ENCODE measurements at places on chromosomes 12 and 14.
A peak's percentile ranks its signal among the peaks of the same experiment; 100 is the strongest.

GRCh38 chr12:116265351-116266147, 11.9 kb downstream of the MED13L start:
- no peak for DNase-seq

GRCh38 chr14:67643713-67644112, 24.0 kb downstream of the ARG2 start:
- no peak for DNase-seq

DNA sequence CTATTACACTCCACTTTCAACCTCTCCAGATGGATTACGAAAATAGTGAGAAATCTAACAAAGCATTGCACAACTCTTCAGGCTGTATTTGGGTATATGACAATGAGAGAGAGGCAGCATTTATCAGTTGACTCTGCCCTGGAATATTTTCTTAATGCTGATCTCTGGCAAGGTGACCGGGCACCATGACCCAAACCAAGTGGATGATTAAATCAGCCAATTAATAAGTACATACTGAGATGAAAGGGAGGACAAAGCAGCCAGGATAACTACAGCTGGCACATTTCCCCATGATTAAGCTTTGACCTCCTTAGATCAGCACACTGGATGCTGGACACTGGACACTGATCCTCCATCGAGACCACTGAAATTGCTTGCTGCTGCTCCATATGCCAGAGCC, 218.2 kb downstream of the ASCL1 start:
- no peak for DNase-seq

GRCh38 chr14:100994756-100995330, 91.3 kb upstream of the RTL1 start:
- no peak for DNase-seq

DNA sequence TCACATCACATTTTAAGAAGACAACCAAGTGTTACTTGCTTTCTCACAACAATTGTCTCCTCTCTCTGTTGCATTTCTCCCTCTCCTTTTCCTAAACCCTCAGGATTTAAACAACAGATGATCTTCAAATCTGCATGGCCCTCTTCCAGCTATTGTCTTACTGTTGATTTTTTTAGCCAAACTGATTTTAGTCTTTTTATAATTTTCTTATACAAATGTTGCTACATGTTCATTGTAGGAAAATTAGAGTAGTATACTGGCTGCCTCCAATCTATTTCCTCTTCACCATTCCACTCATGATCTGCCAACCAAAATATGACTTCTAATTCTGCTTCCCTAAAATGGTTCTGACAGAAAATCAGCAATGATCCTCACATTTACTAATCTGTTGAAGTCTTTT, 1.4 kb upstream of the KERA start:
- DNase-seq, result no peak

DNA sequence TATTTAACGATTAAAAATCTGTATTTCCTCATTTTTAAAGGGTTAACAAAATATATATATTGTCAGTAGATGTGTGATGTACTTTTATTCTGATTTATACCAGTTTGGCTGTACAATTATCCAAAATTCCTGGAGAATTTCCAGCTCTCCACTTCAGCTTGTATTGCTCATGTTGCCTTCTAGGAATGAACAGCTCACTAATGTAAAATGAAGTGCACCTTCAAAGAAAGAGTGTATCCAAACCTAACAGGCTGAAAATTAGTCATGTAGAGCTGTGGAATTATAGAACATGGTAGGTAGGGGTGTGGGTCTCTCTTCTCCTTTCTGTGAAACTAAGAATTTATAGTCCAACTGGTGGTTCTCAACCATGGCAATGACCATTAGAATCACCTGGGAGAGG, 362.0 kb downstream of the ETNK1 start:
- no peak for DNase-seq

DNA sequence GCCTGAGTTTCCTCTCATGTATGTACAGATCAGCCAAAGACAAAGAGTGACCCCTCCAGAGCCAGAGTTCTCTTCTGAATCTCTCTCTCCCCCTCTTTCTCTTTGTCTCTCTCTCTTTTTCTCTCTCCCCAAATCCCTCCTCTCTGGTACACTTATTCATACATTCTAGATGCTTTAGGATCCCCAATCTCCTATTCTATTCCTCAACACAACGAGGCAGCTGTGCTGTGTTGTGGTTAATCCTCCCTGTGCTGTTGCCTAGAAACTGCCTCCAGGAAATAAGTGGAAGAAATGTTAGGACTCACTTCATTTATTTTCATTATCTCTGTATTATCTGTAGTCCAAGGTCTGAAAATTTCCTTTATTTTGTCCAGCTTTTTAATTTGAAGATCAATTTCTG, 350.5 kb upstream of the OR4E1 start:
- DNase-seq, result no peak

DNA sequence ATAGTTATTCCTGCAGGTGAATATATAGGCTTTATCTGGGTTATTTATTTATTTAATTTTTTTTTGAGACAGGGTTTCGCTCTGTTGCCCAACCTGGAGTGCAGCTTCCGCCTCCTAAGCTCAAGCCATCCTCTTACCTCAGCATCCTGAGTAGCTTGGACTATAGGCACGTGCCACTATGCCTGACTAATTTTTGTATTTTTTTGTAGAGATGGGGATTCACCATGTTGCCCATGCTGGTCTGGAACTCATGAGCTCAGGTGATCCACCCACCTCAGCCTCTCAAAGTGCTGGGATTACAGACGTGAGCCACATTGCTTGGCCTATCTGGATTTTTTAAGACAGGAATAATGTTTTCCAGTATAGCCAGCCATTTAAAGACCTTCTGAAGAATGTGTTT, 2.0 kb downstream of the RAN start:
- DNase-seq, result no peak

GRCh38 chr12:86216591-86216990, 39.6 kb downstream of the MGAT4C start:
- DNase-seq, result no peak

GRCh38 chr12:47828008-47828975, 8.6 kb upstream of the HDAC7 start:
- no peak for DNase-seq

DNA sequence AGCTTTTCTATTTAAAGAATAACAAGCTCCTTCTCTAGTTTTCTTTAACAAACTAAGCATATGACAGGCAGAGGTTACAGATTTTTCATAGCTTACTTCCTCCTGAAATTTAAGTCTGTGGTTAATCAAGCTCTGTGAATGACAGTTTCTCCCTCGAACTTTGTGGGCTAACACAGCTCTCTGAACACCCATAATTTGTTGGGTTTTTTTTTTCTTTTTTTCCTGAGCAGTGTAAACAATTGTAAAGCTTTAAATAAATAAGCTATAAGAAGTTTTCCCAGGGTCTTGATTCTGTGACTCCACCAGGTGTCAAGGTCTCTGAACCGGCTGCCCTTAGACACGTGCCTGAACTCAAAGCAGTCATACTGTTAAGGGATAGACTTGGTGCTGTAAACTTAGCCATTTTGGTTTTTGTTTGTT, 128.1 kb upstream of the AMIGO2 start:
- peak; percentile 32 for DNase-seq

- DNase-seq, result no peak
These were observed 133.6 kb upstream of the NAV3 start for GRCh38 chr12:77697126-77697525.

DNA sequence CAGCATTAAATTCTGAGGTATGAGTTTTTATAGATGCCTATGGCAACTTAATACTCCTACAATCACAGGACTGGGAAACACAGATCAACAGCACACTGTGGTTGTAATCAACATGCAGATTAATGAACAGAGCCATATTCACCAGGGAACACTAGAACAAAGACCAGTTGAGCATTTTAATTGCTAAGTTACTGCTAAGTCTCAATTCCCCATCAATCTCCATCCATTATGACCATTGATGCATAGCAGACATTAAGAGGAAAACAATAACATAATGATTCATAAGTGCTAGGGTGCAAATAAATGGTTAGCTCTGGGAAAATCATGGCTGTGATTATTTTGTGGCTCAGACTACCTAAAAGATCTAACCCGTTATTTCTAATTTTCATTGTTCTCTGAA, 505.6 kb downstream of the TRHDE start:
- DNase-seq, result no peak

DNA sequence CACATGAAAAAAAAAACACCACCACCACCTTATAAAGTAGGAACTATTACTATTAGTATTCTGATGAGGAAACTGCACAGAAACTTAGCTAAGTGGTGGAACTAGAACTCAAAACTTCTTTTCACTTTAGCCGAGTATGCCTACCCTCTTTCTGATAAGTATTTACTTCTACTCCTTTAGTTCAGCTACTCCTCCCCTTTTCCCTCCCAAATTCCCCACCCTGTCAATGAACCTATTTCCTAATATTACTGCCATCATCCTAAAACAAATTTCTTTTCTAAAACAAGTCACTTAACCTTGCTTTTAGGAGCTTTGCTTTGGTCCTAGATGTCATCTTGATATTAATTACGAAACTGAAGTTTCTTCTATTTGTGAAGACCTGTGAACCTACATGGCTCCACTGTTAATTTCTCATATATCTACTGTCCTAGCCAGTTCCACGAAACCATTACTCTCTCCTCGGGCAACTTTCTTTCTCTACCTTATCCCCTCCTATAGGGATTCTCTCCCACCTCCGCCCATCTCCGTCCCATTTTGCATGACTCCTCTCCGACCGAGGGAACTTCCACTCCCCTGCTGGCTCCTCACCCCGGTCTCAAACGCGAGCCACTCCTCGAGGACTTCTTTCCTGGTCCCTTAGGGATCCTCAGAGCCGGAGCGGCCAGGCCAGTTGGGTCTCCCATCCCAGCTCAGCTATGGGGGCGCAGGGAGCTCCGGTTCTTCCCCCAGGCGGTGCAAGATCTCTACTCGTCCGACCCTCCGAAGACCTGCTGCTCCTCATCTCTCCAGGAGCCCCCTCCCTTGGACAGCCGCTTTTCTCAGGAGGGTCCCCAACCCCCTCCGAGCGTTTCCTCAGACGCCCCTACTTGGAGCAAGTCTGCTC, 1.1 kb downstream of the NUMB start:
- DNase-seq, result peak; percentile 22

DNA sequence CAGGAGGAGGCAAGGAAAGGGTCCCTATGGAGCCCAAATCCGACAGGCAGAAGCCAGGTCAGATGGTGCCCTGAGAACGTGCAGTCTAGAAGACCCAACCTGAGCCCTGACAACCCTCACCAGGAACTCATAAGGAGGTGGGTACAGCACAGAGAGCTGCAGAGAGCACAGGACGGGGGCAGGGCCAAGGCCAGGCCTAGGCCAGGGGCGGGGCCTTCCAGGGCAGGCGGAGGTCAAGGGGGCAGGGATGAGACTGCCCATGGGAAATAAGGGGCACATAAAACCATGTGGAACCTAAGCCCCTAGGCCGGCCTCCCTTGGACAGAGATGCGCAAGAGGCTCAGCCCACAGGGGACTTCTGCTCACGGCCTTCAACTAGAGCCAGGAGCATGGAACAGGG, 45.1 kb downstream of the SSH1 start:
- DNase-seq, result no peak

- no peak for DNase-seq
These were observed 49.1 kb downstream of the PTGER2 start for GRCh38 chr14:52363041-52363704.

GRCh38 chr14:63960926-63961567, 108.2 kb downstream of the SYNE2 start:
- no peak for DNase-seq

DNA sequence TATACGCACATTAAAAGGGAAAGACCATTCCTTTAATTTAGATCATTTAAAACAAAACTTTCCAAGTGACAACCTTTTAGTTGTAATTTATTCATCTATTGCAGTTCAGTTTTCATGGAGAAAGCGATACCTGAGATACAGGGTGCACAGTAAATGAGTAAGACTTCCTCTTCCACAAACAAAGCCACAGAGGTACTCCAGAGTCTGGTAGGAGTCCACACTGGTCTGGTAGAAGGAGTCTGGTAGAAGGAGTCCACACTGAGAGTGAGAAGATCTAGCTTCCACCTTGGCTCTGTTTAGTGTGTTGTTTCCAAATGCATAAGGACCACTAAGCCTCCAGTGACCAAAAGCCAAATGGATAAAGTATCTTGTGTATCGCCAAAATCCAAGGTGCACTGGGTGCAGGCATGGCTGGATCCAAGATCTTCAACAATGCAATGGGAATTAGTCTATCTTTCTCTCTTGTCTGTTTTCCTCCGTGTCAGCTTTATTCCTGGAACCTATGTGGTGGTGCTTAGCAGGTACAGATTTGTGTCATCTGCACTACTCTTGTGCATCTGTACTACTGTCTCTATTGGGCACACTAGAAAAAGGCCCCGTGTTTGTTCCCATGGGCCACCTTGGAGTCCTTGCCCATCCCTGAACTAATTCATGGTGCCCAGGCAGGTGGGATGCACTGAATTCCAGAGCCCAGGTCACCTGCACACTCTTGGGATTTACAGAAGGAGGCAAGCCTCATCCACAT, 331.1 kb downstream of the BCL11B start:
- no peak for DNase-seq

DNA sequence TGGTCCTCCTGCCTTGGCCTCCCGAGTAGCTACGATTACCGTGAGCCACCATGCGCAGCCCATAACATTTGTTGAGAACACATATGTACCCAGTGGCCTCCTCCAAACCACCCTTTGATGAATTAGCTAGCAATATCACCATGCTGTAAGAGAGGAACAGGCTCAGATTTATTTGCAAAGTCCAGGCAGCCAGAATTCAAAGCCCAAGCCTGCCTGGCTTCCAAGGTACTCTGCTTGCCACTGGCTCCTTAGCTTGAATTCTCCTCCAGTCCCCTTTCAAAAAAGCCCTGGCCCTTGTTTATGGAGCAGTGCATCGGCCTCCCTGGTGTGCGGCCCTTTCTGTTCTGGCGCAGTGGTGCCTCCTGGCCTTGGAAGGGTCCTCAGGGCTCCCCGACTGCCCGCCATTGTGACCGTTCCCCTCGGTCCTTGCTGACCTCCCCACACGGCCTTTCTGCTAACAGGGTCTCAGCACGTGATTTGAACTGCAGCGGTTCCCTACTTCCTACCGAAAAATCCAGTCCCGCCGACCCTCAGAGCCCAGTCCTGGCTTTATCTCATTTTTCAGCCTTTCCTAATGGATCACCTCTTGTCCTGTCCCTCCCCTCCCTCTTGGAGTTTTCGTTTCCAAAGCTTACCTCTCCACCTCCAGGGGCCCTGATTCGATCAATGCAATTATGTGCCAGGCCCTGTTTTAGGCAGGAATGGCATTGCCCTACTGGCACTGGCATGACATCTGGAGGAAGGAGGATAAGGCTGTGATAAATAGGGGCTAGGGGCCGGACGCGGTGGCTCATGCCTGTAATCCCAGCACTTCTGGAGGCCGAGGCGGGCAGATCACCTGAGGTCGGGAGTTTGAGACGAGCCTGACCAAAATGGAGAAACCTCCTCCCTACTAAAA, 22.0 kb downstream of the SLC25A29 start:
- no peak for DNase-seq
